ENCODE measurements at places on chromosomes 6 and 20. TPM values are rescaled to one million over a fixed set of nuclear protein-coding genes. Genes with fewer than 3 reads are reported as not detected.

DNA sequence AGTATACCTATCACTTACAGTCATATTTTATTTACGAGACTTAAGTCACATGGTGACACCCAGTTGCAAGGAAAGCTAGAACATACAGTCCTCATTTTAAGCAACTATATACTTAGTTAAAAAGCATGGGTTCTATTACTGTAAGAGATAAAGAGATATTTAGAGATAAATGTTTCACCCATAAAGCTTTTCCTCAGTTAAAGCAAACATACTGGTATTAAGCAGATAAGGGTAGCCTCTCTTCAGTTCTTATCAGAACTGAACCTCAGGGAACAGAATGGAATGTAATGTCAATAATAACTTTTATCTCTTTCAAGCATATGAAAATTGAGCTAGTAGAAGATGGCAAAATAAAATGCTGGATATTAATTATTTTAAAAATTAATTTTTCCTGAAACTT is 9.9 kb upstream of the ASCC3 start:
- no peak overlapping the region for H3K4me3 ChIP-seq
- H3K36me3 ChIP-seq: no peaks in the 10 kb centered on the region
- no peaks in the 10 kb centered on the region for H3K27me3 ChIP-seq
- peaks cover 4% of the 10 kb centered on the region for H3K4me1 ChIP-seq
- DNase-seq: no peak
- no peak overlapping the region for H3K27ac ChIP-seq

SRC gene
- total RNA-seq: 80.3 TPM

DNA sequence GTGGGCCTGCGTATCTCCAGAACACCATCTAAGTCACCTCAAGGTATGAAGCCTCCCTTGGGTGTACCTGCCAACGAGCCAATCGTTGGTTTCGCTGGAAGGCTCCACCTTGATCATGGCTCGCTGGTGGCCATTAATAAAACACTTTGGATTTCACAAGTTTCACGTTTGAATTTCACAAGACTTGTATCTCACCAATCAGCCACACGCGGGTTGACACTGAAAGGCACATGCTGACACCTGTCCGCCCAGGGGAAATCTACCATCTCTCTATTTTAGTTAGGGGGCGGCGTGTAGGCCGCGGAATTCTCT is 586 bp upstream of the HMGA1 start:
- H3K4me1 ChIP-seq: peaks cover 19% of the 10 kb centered on the region
- peak overlapping the region; percentile 62 for H3K27ac ChIP-seq
- H3K4me3 ChIP-seq: peak overlapping the region; percentile 73

RSPH9 gene
- not detected for total RNA-seq

PACRG gene
- total RNA-seq: 13.0 TPM

CD2AP gene
- total RNA-seq: 29.1 TPM

GRCh38 chr20:59784791-59785668 is 148.4 kb downstream of the SYCP2 start:
- no peaks in the 10 kb centered on the region for H3K4me1 ChIP-seq
- no peak overlapping the region for H3K27ac ChIP-seq
- no peak overlapping the region for H3K4me3 ChIP-seq

COL11A2 gene
- 3.4 TPM for total RNA-seq

USP49 gene
- total RNA-seq: 3.8 TPM

DNA sequence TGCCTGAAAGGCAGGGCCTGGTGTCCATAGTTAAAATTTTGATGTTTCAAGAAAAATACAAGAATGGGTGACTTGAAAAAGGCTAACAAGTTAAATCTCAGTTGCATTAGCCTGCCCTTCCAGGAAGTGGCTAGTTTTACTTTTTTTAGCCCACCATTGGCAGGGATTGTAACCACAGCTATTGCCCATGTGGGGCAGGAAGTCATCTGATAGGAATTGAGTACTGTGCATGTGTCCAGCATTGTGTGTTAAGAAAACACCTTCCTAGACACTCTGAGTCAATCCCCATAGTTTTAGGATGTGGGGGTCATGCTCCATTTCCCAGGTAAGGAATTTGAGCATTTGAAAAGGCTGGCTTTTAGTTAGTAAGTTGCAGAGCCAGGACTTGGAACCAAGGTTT is 26.9 kb downstream of the LYRM2 start:
- peaks cover 5% of the 10 kb centered on the region for H3K4me1 ChIP-seq
- no peaks in the 10 kb centered on the region for H3K36me3 ChIP-seq
- DNase-seq: no peak

DNA sequence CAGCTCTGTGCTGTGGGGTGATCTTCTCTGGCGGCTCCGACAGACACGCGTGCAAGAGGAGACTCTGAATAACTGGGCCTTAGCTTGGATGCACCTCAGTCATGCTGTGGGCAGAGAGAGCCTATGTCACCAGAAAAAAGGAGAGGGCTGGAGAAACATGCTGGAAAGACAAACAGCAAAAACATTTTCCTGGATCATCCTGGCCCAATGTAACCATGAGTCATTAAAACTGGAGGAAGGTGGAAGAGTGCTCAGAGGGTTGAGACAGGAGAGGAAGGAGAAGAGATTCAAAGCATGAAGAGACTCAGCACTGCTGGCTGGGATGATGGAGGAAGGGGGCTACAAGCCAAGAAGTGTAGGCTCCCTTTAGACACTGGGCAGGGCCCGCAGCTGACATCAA is 292.0 kb downstream of the CDH26 start:
- DNase-seq: no peak
- no peak overlapping the region for H3K27ac ChIP-seq
- no peaks in the 10 kb centered on the region for H3K4me1 ChIP-seq

OGFRL1 gene
- total RNA-seq: 26.9 TPM

NRSN1 gene
- total RNA-seq: not detected

DPPA5 gene
- total RNA-seq: not detected

GRCh38 chr20:52168116-52168515 is 23.5 kb downstream of the ZFP64 start:
- H3K4me1 ChIP-seq: no peaks in the 10 kb centered on the region
- H3K27ac ChIP-seq: no peak overlapping the region
- no peaks in the 10 kb centered on the region for H3K27me3 ChIP-seq
- no peak overlapping the region for H3K4me3 ChIP-seq
